ENCODE measurements at places on chromosomes 16 and 17. TPM values are rescaled to one million over a fixed set of nuclear protein-coding genes. Genes with fewer than 3 reads are reported as not detected.

GRCh38 chr16:14522671-14523070 is 107.4 kb downstream of the PARN start:
- DNase-seq = no peak

DNA sequence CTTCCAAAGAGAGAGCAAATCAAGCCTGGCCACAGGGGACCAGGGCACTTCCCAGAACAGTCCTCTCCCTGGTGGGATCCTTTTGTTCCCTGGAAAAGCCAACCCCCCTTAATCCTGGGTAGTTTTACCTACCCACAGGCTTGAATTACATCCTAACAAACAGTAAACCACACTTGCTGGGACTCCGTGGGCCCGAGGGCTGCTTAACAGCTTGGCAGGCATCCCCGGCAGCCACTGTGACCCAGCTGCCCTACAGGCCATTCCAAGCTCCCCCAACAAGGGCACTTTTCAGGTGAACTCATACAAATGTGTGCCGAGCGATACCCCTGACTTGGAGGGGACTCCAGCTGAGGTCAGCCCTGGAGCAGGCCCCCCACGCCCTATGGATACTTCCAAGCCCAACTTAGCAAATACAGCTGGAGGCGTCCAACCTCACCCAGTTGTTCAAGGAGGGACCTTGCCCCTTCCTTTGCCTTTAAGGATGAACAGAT is 26.4 kb downstream of the ADCY9 start:
- no peak for DNase-seq

DNA sequence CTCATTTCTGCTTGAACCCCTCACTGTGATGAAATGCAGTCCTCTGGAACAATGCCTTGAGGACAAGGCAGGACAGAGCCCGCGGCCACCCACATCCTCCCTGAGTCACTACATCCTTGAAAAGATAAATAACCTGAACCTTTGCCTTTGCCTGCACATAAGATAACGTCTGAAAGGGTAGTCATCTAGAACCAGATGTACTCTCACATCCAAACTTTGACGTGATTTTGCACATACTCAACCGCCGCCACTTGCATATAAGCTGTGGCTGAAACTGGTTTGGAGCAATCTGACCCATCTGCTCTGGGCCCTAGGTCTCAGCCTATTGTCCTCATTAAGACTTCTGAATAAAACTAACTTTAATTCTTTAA is 252.1 kb downstream of the PHKB start:
- DNase-seq = no peak

GRCh38 chr17:57004944-57005579 is 27.1 kb downstream of the SCPEP1 start:
- DNase-seq = no peak

GRCh38 chr17:60947100-60947499 is 269.4 kb downstream of the BCAS3 start:
- no peak for DNase-seq

USP6 gene
- 4.7 TPM for polyA plus RNA-seq

GP1BA gene
- polyA plus RNA-seq = 3.5 TPM

Measured in right renal pelvis (tissue), 4 donors.